ENCODE measurements at places on chromosomes 7 and 10. TPM values are rescaled to one million over a fixed set of nuclear protein-coding genes. Genes with fewer than 3 reads are reported as not detected.

DNA sequence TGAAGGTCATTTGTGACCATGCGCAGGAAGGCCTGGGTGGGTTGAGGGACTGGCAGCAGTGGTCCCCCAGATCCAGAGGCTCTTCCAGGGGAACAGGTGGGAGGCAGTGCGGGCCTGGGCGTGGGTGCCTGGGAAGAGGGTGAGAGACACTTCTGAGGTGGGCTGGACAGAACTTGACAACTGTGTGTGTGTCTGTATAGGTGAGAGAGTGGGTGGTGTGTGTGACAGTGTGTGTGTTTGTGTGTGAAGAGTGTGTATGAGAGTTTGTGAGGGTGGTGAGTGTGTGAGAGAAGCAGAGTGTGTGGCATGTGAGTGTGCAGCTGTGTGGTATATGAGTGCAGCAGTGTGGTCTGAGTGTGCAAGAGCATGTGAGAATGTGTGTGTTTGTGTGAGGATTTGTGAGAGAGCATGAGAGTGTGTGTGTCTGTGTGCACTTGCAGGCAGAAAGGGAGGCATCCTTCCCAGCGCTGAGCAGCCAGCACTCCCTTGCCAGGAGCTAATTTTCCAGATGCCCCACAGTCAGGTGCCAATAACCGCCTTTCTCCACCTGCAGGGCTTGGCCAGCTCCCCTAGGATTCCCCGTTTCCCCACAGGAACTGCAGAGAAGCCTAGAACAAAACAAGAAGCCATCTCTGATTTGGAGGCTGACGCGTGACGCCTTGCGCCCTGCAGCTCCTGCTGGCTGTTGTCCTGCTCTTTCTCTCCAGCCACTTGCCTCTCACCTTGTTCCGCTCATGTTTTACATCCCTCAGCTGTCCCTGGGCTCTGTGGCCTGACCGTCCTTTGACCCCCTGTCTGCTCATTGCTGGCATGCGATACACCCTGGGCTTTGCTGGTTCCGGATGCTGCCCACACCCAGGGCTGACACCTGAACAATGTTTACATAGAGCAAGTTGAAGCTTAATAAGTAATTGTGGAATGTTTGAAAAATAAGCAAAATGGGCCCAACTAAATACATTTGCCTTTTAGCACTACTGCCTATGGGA is 88.0 kb downstream of the TMEM178B start:
- ATAC-seq = peak; percentile 57

GRCh38 chr7:86939197-86939814 is 120.1 kb downstream of the ELAPOR2 start:
- ATAC-seq = peak; percentile 71

DNA sequence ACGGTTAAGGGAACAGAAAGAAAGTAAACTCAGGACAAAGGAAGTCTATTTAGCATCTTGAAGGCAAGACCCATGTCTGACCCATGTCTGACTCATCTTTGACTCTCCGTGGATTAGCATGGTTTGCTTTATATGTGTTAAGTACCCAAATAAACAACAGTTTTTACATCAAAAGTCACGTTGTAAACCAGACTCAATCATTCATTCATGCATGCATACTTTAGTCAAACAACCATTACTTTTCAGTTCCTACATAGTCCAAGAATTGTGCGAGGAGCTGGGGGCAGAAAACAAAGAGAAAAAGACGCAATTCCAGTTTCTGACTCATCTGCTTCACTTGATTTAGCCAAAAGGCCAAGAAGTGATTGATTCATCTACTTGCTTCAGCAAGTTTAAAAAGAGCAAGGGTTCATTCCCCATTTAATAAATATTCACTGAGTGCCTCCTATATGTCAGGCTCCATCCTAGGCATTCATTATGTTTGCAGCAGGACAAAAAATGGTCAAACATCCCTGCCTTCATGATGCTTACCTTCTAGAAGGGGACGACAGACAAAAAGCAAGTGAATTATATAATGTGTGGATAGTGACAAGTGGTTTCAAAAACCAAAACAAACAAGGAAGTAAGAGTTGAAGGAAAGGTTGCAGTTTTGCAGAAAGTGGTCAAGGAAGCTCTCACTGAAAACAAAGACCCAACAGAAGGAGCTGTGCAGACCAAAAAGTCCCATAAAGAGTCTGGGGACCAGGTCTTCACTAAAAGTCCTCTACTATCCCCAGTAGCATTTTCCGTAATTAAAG is 116.2 kb downstream of the FAM107B start:
- ATAC-seq = peak; percentile 78

GRCh38 chr10:47353351-47353750 is 5.2 kb downstream of the RBP3 start:
- ATAC-seq = no peak

DNA sequence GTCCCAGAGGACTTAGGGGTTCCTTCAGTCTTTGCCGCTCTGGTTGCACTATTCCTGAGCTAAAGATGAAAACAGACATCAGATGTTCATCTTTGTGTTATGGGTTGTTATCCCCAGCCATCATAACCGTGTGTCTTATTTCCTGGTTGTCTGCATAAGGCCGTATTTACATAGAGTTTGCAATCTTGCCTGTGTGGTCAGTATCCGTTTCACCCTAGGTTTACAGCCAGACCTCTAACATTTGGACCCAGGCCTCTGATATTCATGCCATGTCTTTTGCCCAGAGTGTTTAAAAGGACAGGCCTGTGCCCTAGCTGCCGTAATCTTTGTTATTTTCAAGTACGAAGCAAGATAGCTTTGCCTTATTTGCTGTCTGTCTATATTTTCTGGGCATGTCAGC is 26.6 kb downstream of the LRRC4 start:
- no peak for ATAC-seq

- ATAC-seq = no peak
Measured at GRCh38 chr7:135248546-135248945, 14.9 kb downstream of the STRA8 start.

- no peak for ATAC-seq
Measured at GRCh38 chr7:94250124-94250523, 144.6 kb upstream of the COL1A2 start.

DNA sequence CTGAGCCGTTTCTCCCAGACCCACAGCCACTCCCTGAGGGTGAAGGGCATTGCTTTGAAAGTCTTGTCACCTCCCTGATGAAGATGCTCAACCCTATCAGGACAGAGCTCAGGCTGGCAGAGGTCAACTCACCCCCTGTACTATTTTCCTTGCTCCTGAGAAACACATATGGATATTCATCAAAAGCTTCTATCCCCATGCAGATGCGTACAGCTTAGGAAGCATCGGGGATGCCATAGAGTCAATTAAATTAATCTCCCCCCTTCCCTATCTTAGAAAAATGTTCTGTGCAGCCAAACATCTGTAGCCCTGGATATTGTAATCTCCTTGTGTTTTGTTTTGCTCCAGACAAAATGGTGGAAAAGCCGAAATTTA is 67.2 kb downstream of the EMX2 start:
- no peak for ATAC-seq

DNA sequence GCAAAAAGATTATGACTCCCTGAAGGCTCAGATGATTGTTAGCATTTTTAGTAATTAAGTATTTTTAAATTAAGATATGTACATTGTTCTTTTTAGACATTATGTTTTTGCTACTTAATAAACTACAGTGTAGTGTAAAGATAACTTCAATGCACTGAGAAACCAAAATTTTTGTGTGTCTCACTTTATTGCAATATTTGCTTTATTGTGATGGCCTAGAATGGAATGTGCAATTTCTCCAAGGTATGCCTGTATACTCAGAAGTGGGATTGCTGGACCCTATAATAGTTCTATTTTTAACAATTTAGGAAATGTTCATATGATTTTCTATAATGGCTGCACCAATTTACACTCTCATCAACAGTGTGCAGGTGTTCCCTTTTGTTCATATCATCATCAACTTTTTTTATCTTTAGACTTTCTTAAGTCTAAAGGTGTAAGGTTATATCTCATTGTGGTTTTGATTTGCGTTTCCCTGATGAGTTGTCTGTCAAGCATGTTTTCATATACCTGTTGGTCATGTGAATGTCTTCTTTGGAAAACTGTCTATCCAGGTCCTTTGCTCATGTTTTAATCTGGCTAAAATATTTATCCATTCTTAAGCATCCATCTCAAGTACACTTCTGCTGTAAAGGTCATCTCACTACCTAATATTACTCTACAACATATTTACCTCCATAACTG is 1323.5 kb upstream of the LRRTM3 start:
- no peak for ATAC-seq

GRCh38 chr7:123748171-123748733 is 551 bp downstream of the WASL start:
- peak; percentile 65 for ATAC-seq

DNA sequence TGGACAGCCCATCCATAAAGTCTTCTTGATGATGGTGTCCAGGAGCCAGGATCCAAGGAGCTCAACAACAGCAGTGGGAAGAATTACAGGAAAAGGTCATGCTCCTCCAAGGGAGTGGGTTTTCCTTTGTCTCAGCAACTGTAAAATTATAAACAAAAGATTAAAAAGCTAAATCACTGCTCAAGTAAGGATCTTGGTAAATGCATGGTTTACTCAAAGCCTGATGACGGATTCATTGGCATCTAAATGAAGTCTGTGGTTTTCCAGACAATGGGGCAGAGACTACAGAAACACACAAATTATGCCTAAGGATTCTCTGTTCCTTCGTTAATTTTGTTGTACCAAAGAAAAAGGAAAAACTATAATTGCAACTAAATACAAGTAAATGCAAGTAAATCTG is 36.4 kb upstream of the DLX6 start:
- ATAC-seq = no peak

DNA sequence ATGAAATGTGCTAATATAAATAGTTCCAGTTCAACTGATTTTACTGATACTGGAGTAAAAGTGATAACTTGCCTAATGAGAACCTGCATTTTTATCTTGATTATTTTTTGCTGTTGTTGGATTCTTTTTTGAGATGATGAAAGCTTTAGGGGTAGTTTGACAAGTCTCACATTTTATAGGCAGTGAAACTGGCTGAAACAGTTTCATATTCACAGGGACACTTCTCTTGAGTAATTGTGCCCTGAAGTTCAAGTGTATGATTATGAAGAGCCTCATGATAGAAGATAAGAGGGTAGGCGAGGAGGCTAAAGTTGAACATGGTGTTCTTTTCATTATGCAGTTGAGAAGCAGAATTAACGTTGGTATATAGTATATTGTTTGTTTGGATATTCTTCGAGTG is 5.1 kb downstream of the AUTS2 start:
- ATAC-seq = no peak

The FXYD4 gene
- not detected for total RNA-seq

The GALNT17 gene
- total RNA-seq = 0.36 TPM

The UTF1 gene
- total RNA-seq = not detected

The CCL24 gene
- total RNA-seq = 0.56 TPM

The PHYHIPL gene
- total RNA-seq = not detected

The PAX4 gene
- not detected for total RNA-seq

The TMEM248 gene
- 48.8 TPM for total RNA-seq

The ADAMTS14 gene
- total RNA-seq = 0.64 TPM

The IL6 gene
- total RNA-seq = not detected

The ACTR3C gene
- 6.1 TPM for total RNA-seq

The GIMAP4 gene
- 3.4 TPM for total RNA-seq

All from esophagus mucosa (tissue), 1 donor.